Suprapubic skin (tissue), 4 donors: ENCODE measurements at places on chromosomes 4 and X. TPM values are rescaled to one million over a fixed set of nuclear protein-coding genes. Genes with fewer than 3 reads are reported as not detected.

The DAPP1 gene
- 28.5 TPM for total RNA-seq

The MYOZ2 gene
- total RNA-seq, result not detected

The RAB39B gene
- total RNA-seq, result not detected

The CTAG1B gene
- not detected for total RNA-seq

The MAGEA3 gene
- not detected for total RNA-seq

The FGD1 gene
- 5.8 TPM for total RNA-seq

The SFRP2 gene
- 7.5 TPM for total RNA-seq

The PNMA6A gene
- total RNA-seq, result 0.32 TPM

GRCh38 chr4:162010362-162010761, 153.4 kb downstream of the FSTL5 start:
- no peak for DNase-seq

DNA sequence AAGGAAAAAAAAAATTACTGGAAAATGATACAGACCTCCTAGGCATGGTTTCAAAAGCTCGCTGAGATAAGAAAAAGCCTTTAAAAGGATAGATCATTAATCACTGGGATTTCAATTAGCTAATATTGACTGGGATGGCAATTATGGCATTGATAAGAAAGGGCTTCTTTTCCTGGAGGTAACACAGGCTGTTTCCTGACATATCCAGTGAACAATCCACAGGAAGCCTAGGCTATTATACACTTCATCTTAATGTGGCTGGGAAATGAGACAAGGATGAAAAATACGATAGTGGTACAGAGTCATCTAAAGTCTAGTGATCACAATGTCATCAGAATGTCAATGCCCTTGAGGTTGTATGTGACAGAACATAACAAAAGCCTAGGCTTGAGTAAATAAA, 1579.3 kb downstream of the C4orf33 start:
- DNase-seq, result no peak

- DNase-seq, result no peak
Measured at GRCh38 chr4:183960046-183960420, 54.9 kb downstream of the STOX2 start.

DNA sequence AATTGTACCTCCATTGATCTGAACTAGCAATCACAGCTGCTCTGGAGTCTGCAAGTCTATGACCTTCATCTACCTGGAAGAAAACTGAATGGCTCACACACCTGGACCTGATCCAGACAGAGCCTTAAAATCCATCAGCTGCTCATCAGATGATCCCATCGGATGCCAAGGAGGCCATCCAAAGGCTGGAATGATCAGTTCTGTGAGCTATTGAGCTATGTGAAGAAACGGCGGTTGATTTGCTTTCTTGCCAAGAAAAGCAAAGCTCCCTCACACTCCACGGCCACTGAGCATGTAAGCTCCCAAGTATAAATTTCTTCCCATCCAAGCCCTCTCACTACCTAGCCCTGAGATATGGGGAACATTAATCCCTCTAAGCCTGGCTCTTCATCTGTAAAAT, 63.1 kb downstream of the RELL1 start:
- no peak for DNase-seq

GRCh38 chr4:3285558-3286334, 7.1 kb upstream of the RGS12 start:
- peak; percentile 80 for DNase-seq

DNA sequence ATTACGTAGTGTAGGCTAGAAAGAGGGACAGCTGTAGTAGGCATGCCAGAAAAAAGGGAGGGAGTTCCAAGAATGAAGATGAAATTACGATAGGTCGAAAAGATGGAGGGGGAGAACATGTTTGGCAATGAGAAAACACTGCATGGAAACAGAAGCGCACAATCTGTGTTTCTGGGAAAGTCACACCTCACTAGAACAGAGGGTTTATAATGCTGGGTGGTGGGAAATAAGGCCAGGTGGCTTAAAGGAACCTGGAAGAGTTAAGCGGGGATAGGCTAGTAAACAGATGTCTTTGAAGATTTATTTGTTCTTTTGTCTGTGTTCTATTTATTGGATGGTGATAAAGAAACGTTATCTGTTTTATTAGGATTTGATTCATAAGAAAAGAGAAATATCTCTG, 29.1 kb downstream of the TRAPPC11 start:
- DNase-seq, result no peak

GRCh38 chrX:137194164-137194563, 160.4 kb upstream of the GPR101 start:
- no peak for DNase-seq

DNA sequence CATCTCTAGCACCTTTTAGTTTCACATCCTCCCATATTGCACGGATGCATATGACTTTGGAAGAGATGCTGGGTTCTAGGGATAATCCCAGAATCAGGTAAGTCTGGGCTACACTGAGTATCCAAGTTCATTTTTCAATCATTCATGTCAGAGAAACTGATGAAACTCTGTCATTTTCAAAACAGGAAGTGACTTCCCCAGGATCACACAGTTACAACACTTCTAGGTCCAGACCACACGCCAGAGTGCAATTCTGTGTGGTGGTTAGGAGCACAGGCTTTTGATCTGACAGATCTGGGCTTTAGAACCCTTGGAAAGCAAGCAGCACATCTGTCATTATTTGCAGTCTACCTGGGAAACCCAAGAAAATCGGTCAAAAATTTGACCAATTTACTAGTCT, 52.1 kb upstream of the CDKN2AIP start:
- peak; percentile 6 for DNase-seq

GRCh38 chrX:150868625-150869024, 29.8 kb downstream of the CD99L2 start:
- no peak for DNase-seq

- no peak for DNase-seq
Measured at GRCh38 chrX:49712577-49712976, 16.8 kb upstream of the PAGE1 start.

DNA sequence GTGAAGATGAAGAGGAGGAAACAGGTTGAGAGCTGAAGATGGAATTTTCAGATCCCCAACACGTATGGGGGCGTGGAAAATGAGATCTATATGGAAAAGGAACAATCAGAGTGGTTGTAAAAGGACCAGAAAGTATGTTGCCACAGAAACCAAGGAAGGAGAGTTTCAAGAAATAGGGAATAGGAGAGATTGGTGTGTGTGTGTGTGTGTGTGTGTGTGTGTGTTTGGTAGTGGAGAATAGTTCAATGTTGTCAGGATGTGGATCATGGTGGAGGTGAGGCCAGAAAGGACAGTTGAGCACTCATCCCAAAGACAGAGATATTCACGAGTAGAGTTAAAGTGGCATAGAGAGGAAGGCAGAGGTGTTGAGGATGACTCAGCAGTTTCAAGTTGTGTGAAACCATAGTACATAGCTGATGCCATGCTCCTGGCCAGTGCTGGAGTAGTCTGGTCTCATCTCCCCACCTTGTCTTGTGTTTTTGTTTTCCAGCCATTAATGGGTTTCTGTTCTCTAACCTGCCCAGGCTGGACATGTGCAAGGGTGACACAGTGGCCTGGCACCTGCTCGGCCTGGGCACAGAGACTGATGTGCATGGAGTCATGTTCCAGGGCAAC, 36.1 kb downstream of the HEPH start:
- DNase-seq, result no peak

- DNase-seq, result no peak
Measured at GRCh38 chr4:162891788-162892707, 274.6 kb downstream of the NAF1 start.

DNA sequence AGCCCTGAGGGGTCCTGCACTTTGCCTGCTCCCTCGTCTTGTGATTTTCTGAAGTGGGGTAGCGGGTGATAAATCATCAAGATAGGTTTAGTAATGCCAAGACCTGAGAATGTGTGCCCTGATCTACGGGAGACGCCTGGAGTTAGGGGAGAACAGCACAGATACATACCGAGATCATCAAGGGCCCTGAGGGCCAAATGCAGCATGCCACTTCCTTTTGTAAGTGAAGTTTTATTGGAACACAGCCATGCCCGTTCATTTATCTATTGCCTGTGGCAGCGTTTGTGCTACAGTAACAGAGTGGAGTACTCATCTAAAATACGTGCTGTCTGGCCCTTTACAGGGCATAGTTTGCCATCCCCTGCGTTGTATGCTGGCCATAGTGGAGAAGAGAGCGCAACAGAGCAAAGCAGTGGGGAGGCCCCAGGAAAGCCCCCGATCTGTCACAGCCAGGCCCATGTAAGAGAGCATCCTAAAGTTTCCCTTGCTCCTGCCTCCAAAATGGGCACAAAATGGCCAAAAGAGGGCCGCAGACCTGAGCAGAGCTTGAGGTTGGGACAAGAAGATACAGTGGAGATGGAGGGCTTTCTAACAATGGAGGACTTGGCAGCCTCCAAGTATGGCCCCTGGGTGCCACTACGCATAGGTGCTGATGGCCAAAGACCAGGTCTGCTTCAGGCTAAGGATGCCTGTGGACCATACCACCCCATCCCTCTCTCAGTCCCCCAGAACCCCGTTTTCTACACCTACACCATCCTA, 167.0 kb downstream of the SMIM20 start:
- no peak for DNase-seq

DNA sequence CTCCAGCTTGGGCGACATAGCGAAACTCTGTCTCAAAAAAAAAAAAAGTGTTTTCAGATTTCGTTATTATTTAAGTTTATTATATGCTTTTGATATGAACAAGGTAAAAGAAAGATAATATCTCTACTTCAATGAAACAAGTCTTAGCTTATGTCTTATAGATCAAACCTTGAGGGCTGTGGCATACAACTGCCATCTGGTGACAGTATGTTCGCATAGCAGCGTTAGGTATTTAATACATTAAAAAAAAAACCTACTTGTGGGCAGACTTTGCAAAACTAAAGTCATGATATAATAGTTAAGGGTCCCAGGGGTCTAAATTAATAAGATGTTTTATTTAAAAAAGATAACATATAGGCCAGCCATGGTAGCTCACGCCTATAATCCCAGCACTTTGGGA, 161.2 kb upstream of the AMOT start:
- no peak for DNase-seq

DNA sequence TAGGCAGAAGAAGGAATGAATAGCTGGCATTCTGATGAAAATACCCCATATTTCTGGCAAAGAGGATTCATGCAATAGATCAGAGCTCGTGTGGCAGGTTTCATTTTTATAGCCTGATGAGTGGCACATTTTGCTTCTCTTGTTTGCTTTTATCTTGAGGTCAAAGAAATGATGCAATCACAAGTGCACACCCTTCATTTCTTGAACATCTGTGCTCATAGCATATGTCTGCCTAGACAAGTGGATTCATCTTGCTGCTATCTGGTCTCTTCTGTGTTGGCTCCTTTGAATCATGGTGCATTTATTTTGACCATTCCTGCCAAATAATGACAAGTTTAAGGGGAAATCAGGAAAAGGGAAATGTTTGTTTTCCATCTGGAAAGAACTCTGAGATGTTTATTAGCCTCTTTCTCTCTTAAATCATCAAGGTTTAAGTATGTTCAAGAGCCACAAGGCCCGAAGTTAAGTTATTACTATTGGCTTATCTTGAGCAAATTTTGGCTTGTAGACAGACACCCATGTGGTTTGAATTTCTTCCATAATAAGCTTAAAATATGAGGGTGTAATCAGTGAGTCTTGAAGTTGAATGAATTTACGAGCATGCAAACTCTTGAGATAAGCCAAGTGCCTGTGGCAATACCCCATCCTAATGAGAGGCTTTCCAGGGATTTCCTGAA, 59.3 kb upstream of the HS3ST1 start:
- no peak for DNase-seq
